Epithelial cell of proximal tubule (primary cell): ENCODE measurements at places on chromosomes 6 and 20. TPM values are rescaled to one million over a fixed set of nuclear protein-coding genes. Genes with fewer than 3 reads are reported as not detected.

Gene AGER
- total RNA-seq = 0.80 and 1.4 TPM in 2 replicates

Gene SEL1L2
- total RNA-seq = not detected in 2 replicates

Gene CD164
- 104 and 110 TPM in 2 replicates for total RNA-seq

Gene HLA-DPA1
- 6.8 and 7.1 TPM in 2 replicates for total RNA-seq

Gene DYNLT1
- 223 and 295 TPM in 2 replicates for total RNA-seq

Gene MTFR2
- total RNA-seq = 11.8 and 18.6 TPM in 2 replicates

Gene NEURL2
- 3.2 and 6.9 TPM in 2 replicates for total RNA-seq

DNA sequence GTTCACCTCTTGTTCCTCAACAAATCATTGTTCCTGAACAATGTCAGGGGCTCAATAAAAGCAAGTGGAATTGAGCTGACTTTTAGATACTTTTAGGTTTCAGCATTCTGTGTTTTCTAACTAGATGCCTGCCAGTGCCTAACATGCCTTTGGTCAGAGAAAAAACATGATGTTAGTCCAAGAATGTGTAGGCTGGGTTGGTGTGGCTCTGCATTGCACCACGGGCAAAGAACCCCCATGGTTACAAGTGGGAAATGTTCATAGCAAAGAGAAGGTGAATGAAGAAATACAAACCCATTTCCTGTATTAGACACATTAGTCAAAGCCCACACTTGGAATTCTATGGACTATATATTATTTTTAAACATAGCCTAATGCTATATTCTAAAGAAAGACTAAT, 193.3 kb downstream of the TMEM200A start:
- DNase-seq = no peak

- DNase-seq = no peak
Measured at GRCh38 chr20:23282546-23282945, 68.0 kb upstream of the NXT1 start.

- DNase-seq = no peak
Measured at GRCh38 chr6:156952401-156952800, 175.2 kb downstream of the ARID1B start.

DNA sequence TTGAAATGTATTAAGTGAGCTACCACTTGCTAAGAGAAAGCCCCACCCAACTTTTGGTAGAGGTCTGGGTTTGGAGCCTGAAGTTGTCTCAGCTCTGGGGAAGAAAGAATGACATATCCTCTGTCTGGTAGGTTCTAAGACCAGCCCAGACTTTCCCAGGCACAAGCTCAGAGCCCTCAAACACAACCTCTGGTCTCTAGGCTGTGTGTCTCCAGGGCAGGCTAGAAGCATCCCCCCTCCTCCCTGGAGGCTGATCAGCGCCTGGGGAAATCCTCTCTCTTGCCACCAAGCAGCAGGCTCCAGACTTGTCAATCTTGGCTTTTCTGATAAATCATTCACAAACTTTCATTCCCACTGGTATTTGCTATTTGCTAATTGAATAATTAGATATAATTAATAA, 226.5 kb upstream of the CST7 start:
- DNase-seq = no peak

- no peak for DNase-seq
Measured at GRCh38 chr6:131823276-131823902, 15.6 kb downstream of the ENPP1 start.

GRCh38 chr6:23655525-23655924, 470.5 kb upstream of the NRSN1 start:
- no peak for DNase-seq

DNA sequence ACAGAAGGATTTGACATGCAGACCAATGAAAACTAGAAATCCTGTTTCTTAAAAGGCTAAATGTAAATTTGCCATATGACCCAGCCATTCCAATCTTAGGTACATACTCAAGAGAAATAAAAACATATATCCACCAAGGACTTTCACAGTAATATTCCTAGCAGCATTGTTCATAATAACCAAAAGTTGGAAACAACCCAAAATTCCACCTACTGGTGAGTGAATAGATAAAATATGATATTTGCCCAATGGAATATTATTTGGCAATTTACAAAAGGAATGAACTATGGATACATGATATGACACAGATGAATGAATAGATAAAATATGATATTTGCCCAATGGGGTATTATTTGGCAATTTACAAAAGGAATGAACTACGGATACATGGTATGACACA, 22.7 kb downstream of the MTCL3 start:
- no peak for DNase-seq

GRCh38 chr6:15783484-15783883, 120.7 kb upstream of the DTNBP1 start:
- no peak for DNase-seq
